NB4 (cell line): ENCODE measurements at places on chromosomes 4 and X.

GRCh38 chr4:65046192-65047133 is 623.8 kb downstream of the EPHA5 start:
- DNase-seq: no peak

DNA sequence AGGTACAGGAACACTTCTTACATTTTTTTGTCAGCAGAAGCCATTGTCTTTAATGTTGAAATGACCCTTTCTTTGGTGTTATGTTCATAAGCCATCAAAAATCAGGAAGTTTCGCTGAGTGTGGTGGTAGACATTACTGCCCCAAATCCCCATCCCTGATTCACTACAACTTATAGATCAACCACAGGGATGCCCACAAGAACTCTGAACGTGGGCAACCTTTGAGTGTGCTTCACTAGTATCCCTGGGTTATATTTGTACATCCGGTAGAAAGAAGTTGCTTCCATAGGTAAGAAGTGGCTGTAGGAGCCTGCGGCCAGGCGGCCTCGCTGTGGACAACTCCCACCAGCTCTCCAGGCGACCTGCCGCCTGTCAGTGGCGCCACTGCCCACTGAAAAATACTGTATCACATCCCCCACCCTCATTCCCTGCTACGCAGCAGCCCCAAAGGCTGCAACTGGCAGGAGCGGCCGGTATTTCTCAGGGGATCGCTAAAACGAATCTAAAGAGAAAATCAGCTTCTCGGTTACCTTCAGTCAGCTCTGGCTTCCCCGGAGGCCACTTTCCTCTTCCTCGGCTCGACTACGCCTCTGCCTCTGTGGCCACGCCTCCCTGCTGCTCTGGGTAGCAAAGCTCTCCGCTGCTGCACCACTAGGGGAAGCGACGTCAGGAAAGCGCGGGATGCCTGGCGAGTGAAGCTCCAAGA is 13.9 kb upstream of the ETDC start:
- no peak for DNase-seq

- DNase-seq: no peak
Observed at GRCh38 chr4:104941661-104942062, 205.0 kb upstream of the TET2 start.

DNA sequence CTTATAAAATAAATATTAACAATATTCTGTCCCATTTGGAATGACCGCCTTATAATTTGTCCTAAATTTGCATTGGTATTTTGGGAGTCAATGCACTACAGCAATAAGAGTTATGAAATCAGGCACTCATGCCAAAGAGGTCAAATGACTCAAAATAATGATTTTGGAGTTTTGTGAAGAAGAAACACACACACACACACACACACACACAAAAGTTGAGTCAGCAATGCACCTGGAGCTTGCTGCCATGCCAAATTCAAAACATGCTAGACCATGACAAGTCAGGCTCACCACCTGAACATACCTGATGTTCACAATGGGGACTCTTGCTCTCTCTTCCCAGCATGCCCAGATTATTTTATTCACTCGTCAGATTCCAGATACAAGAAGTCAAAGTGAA is 56.7 kb downstream of the PROM1 start:
- DNase-seq: no peak

DNA sequence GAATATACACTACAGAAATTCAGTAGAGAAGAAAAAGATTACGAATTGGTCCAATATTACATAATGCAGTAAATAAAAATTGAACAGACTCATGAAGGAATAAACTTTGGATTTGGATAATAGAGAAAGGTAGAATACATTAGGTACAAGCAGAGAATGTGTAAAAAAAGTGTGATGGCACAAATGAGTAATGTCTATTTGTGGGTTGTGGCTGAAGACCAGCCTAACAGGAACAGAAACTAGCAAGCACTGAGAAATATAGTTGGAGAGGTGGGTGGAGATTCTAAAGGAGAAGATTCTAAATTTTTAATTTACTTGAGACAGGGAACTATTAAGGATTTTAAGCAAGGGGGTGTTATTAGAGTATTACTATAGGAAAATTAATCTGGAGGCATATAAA is 15.2 kb upstream of the CLOCK start:
- peak; percentile 15 for DNase-seq

DNA sequence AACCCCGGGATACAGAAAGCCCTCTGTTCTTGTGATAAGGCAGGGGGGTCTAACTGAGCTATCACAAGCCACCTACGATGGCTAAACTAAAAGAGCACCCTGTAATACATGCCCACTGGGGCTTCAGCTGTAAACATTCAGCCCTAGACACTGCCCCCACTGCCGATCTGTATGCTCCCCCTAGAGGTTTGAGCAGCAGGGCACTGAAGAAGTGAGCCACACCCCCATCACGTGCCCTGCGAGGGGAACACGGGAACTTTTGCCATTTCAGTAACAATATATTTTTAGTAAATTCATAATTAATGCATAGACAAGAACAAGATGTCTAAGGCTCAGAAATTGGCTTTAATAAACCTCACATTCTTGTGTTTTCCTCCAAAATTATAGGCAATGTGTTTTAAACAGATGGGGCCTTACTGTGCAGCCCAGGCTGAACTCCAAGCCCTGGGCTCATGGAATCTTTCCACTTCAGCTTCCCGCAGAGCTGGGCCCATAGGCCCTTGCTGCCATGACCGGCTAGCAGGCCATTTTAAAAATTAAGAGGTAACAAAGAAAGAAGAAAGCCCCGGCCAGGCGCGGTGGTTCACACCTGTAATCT is 235.3 kb upstream of the SFRP2 start:
- peak; percentile 25 for DNase-seq

- no peak for DNase-seq
Observed at GRCh38 chr4:11698846-11699590, 270.3 kb upstream of the HS3ST1 start.

- no peak for DNase-seq
Observed at GRCh38 chr4:72702948-72703347, 133.9 kb upstream of the ADAMTS3 start.

- DNase-seq: no peak
Observed at GRCh38 chr4:147843162-147843561, 111.3 kb downstream of the ARHGAP10 start.

GRCh38 chr4:166169111-166169510 is 296.1 kb downstream of the TLL1 start:
- DNase-seq: peak; percentile 25
